ENCODE measurements at places on chromosomes 12 and 14. TPM values are rescaled to one million over a fixed set of nuclear protein-coding genes. Genes with fewer than 3 reads are reported as not detected.

- DNase-seq = no peak
Observed at GRCh38 chr12:91072931-91073330, 15.1 kb upstream of the KERA start.

- DNase-seq = no peak
Observed at GRCh38 chr12:89663577-89664357, 44.9 kb downstream of the ATP2B1 start.

DNA sequence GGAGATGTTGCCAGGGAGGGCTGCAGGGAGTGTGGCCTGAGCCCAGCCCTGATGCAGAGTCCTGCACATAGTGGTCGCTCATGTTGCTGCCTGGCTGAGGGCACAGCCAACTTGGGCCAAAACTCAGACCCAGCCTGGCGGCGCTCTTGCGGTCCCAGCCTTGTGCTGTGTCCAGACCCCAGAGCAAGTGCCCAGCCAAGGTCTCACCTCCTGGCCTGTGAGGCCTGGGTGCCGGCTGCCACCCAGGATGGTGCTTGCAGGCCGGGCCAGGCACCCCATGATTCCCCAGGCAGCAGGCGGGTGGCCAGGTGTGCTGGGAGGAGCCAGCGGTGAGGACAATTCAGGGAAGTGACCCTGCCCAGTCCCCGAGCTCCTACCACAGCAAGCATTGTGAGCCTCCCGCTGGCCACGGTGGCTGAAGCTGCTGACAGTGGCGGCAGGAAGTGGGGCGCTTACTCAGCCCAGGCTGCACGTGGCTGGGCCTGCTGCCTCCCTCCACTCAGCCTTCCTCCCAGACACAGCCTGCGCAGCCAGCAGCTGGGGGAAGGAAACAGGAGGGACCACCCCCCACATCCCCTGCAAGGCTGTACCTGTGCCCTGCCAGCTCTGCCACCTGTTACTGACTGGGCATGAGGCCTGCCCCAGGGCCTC lies 17.7 kb upstream of the PGF start:
- DNase-seq = no peak

GRCh38 chr12:27425306-27425705 lies 21.2 kb upstream of the SMCO2 start:
- DNase-seq = no peak

DNA sequence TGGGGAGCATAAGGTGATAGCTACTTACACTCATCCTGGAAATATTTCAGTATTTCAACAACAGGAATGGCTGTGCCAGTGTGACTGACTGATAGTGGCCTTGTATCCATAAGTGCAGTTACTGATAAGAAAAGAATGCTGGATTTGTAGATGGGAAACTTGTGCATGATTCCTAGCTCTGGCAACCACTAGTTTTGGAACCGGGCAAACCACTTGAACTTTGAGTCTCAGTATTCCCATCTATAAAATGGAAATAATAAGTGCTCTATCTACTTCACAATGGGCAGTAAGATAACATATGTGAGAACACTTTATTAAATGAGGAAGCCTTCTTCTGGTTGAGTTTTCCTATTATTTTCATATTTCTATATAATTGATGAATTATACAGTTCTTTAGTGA lies 77.2 kb downstream of the TPH2 start:
- no peak for DNase-seq

DNA sequence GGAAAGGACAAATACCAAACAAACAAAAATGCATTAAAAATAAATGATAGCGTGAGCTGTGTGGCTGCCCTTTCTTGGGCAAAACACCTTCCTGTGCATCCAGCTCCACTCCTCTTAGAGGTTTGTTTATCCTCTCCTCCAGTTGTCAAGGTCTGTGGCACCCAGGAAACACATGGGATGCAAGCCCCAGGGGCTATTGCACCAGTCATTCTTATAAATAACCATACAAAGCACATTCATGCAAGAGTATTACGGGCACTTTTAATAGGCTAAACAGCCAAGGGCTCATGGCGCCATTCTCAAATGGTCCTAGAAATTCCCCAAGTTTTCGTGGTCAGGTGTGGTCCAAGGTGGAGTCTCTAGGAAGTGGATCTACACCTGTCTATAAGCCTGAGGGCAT lies 257.0 kb downstream of the DPF3 start:
- no peak for DNase-seq

GRCh38 chr12:104358353-104359003 lies 54.9 kb downstream of the EID3 start:
- no peak for DNase-seq

GRCh38 chr14:24378981-24379906 lies 11.3 kb downstream of the NFATC4 start:
- no peak for DNase-seq

DNA sequence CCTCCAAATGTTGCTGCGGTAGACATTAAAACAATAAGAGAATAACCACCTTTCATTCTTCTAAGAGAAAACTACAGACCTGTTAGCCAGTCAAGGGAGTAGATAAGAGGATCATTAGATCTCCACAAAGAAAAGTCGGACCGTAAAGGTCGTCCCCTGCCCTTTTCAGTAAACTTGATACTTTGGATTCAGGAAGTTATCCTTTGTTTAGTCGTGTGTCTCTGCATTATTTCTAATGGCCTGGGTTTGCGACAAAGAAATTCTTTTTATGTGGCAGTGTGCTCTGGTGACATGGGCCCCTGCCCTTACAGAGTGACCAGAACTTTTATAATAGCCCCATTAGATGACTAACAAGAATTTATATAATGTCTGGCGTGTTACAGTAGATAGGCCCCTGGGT lies 44.6 kb upstream of the EVL start:
- DNase-seq = no peak

DNA sequence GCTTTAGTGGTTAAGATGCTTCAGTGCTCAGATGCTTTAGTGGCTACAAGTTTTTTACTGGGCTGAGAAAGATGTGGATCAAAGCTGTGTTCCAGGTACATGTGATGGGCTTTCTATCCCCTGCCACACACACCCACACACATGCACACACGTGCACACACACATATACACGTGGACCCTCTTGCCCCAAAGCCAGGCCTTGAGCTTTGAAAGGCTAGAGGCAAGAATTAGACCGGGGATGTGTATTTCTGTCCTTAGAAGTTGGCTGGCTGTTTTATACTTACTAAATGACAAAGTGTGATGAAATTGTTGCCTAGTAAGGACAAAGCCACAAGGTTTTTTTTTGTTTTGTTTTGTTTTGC lies 376.5 kb downstream of the C12orf75 start:
- no peak for DNase-seq

DNA sequence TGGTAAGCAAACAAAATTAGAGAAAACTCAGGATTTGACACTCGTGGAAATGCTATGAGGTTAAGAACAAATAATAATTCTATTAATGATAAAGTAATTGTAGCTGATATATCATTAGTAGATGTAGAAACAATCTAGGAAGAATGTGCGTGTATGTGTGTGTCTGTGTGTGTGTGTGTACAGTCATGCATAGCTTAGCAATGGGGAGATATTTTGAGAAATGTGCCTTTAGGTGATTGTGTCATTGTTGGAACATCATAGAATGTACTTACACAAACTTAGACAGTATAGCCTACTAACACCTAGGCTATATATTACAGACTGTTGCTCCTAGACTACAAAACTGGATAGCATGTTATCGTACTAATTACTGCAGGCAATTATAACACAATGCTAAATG lies 5.3 kb downstream of the CLEC2A start:
- no peak for DNase-seq

DNA sequence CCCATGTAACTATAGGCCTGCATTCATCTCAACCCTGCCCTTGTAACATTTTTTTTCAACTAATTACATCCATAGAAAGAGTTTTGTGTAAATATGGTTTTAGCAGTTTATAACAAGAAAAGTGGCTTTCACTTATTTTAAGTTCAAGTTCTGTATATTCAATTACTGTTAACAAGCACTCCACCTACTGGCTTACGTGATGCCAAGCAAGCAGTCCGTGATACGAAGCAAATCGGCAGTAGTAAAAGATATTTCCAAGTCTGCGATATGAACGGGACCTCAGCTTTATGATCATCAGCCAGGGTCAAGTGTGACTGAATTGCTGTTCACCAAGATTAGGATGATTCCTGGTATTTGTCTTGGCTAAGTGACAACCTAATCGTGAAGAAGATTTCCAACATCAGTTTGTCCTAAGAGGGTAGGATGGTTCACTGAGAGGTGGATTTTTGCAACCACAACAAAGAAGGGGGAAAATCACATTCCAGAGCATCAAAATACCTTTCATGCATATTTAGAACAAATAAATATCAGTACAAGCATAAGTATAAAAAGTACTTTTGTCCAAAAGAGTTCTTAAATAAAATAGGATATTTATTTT lies 456.2 kb downstream of the FOXG1 start:
- peak; percentile 92 for DNase-seq

GRCh38 chr14:96243785-96244184 lies 12.2 kb upstream of the BDKRB1 start:
- DNase-seq = no peak

- peak; percentile 97 for DNase-seq
Observed at GRCh38 chr12:109998904-109999648, at the start of gene ANKRD13A. Gene ANKRD13A, plus strand, starts transcription at chr12:109999430. Its CDS starts 259 bp downstream, at chr12:109999689.

- no peak for DNase-seq
Observed at GRCh38 chr12:6955108-6956020, 4.2 kb downstream of the PTPN6 start.

GRCh38 chr12:70659077-70659606 lies 21.9 kb upstream of the PTPRB start:
- DNase-seq = no peak

GRCh38 chr14:59687663-59688062 lies 111.1 kb upstream of the CCDC175 start:
- no peak for DNase-seq

The RIMBP2 gene
- polyA plus RNA-seq = 15.0 TPM

The RNASE3 gene
- not detected for polyA plus RNA-seq

The LRRC43 gene
- 1.7 TPM for polyA plus RNA-seq

The FLVCR2 gene
- polyA plus RNA-seq = 2.1 TPM

The HOXC12 gene
- polyA plus RNA-seq = not detected

The PPP1R1A gene
- 16.0 TPM for polyA plus RNA-seq

The ST8SIA1 gene
- polyA plus RNA-seq = 1.6 TPM

The GOLT1B gene
- 9.8 TPM for polyA plus RNA-seq

The CLIP1 gene
- 14.6 TPM for polyA plus RNA-seq

The A2ML1 gene
- 1.3 TPM for polyA plus RNA-seq

The SLC38A6 gene
- polyA plus RNA-seq = 5.0 TPM

The KLRC4 gene
- polyA plus RNA-seq = not detected

The PTPRB gene
- 4.6 TPM for polyA plus RNA-seq

The KLHL33 gene
- not detected for polyA plus RNA-seq

Data from brain (organoid and tissue), 16 donors.